Hepatic stellate cell (primary cell): ENCODE measurements at places on chromosomes 3 and 15.
A peak's percentile ranks its signal among the peaks of the same experiment; 100 is the strongest.

GRCh38 chr3:11602239-11602840 is 41.4 kb downstream of the VGLL4 start:
- no peak for DNase-seq

DNA sequence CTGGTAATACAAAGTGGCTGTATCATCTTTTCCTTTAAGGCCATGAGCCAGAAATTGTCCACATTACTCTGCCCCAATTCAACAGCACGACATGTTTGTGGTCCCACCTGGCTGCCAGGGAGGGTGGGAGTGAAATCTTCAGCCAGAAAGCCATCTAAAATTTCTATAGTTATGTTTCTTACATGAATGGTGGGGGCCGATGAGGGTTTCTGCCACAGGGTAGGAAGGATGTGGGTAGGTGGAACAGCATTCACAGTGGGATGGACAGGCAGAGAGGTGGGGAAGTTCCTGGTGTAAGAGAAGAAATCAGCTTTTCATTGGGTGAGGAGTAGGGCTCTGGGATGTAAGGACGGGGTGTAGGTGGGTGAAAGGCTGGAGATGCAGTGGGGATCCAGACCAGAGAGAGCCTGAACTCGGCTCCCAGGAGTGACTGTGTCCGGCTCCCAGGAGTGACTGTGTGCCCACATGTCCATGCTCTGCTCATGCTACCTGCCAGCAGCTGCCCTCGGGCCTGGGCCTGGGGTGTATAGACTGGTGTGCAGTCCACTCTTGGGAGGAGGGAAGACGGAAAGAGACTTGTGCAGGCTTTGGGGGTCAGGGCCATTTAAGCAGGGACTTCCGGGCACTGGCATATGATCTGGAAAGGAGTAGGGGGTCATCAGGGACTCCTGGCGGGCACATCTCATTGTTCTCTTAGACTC is 3.8 kb upstream of the FBLN2 start:
- no peak for DNase-seq

- no peak for DNase-seq
Measured at GRCh38 chr3:140848666-140849065, 93.0 kb upstream of the SLC25A36 start.

DNA sequence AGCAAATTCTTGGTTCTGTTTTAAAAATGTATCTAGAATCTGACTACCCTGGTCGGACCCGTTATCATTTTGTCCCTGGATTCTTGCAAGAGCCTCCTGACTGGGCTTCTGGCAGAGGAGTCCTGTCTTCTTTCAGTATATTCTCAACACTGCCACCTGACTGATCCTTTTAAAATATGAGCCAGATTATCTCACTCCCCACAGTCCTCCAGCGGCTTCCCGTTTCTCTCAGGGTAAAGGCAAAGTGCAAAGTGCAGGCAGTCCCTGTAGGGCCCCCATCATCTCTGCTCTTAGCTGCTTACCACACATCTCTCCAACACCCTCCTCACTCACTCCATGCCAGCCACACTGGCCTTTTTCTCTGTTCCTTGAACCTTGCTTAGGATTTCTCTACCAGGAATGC is 28.4 kb downstream of the CRTC3 start:
- DNase-seq, result no peak

- DNase-seq, result no peak
Measured at GRCh38 chr15:64459066-64459781, 1.2 kb upstream of the ZNF609 start.

GRCh38 chr15:36251450-36251849 is 328.0 kb upstream of the CDIN1 start:
- no peak for DNase-seq

- DNase-seq, result no peak
Measured at GRCh38 chr15:58398643-58399042, 33.1 kb upstream of the LIPC start.

GRCh38 chr15:75646112-75646943 is 1.4 kb upstream of the SNX33 start:
- no peak for DNase-seq

- DNase-seq, result no peak
Measured at GRCh38 chr15:31104003-31104402, 2.5 kb upstream of the TRPM1 start.

- no peak for DNase-seq
Measured at GRCh38 chr15:59158701-59159034, 48.0 kb upstream of the LDHAL6B start.

- DNase-seq, result no peak
Measured at GRCh38 chr3:184491867-184492615, 69.5 kb upstream of the EPHB3 start.

GRCh38 chr3:103894162-103894822 is 1459.5 kb downstream of the ZPLD1 start:
- DNase-seq, result no peak

DNA sequence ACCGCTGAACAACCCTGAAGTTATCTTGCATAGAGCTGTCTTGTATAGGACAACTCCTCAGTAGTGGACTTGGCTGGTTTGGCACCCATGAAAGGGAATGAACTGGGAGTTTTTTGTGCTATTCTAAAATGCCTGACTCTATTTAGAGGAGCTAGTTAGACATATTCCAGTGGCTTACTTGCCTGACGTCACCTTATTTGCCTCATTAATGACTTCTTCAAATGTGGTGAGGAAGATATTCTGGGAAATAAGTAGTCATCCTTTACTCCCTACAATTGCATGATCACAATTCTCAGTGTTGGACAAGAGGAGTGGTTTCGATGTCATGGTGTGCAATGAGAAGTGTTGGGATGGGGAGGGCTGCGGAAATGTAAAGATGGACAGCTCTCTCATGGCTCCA is 509.2 kb upstream of the MDFIC2 start:
- DNase-seq, result no peak

GRCh38 chr3:41138601-41139000 is 60.7 kb upstream of the CTNNB1 start:
- DNase-seq, result no peak

- no peak for DNase-seq
Measured at GRCh38 chr15:62498712-62499111, 333.6 kb upstream of the C2CD4B start.

DNA sequence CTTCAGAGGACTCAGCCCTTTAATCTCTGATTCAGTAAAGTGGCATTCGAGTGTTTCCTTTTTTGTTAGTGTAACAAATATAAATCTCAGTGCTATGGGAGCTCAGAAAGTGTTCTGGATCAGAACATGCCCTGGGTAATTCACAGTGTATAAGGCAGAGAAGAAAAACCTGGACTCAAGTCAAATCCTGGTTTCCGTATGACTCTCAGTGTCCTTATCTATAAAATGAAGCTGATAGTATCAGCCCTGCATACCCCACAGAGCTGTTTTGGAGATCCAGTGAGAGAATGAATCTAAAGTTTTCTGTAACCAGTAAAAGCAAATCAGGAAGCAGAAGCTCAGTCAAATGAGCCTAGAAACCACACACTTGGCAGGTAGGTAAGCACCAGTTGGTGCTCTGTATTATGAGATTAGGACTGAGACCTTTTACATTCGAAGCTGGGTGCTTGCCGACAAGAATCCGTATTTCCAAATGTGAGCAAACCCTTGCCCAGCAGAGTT is 67.2 kb downstream of the IL1RAP start:
- DNase-seq, result peak; percentile 3

DNA sequence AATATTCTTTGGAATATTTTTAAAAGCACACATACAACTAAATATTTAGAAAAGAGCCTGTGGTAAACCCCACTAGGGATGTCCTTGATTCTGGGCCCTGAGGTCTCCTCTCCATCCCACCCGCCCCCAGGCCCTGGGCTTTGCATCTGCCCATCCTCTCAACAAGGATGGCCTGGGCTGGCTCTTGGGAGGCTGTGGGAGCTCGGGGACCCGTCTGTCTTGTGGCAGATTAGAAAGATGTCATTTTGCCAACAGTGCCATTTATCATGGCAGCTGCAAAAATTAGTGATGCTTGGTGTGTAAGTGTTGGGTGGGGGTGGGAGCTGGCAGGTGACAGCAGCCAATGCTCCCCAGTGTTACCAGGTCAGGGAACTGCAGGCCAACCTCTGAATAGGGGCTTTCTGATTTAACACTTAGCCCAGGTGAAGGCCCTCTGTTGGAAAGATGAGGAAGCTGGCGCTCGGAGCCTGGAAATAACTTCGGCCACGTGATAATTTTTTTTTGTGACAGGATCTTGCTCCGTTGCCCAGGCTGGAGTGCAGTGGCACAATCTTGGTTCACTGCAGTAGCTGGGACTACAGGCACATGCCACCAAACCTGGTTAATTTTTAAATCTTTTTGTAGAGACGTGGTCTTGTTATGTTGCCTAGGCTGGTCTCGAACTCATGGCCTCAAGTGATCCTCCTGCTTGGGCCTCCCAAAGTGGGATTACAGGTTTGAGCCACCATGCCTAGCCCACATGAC is 16.9 kb upstream of the CSPG4 start:
- DNase-seq, result no peak

DNA sequence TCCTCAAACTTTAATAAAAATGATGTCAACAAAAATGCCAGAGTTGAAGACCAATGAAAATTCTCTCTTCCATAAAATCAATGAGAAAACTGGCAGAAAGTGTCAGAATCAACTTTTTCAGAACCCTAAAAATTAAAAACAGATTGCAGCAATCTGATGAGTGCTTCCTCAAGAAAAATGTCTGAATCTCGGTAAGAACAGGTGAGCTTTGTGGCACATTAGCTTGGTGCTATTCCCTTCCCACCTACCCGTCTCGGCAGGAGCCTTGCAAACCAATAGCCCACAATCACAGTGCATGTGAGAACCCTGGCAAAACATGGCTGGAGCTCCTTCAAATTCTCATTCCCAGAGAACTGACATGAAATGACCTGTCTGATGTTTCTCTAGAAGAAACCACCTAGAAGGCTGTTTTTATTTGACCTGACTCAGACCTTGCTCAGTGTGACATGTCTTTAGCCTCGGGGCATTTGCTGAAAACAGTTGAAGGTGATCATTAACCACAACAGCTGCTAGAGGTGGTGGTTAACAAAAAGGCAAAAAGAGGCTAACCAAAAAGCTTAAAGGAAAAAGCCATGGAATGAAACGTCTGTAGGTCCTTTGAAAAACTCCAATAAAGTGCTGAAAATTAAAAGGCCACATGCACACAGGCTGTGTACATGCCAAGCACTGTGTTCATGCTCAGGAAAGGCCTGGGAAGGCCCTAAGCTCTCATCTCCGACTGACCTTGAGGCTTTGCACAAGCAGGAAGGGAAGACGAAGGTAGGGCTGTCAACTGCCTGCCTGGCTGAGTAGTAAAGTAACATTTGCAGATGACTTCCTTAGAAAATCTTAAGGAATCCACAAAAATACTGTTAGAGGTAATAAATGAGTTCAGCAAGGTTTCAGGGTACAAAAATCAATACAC is 253.0 kb upstream of the NSMCE3 start:
- DNase-seq, result no peak
